ENCODE measurements at places on chromosomes 2 and 18.

- no peak for DNase-seq
Measured at GRCh38 chr2:37917281-37918228, 7.5 kb upstream of the RMDN2 start.

GRCh38 chr2:217063238-217063755 lies 203.4 kb upstream of the TNP1 start:
- no peak for DNase-seq

DNA sequence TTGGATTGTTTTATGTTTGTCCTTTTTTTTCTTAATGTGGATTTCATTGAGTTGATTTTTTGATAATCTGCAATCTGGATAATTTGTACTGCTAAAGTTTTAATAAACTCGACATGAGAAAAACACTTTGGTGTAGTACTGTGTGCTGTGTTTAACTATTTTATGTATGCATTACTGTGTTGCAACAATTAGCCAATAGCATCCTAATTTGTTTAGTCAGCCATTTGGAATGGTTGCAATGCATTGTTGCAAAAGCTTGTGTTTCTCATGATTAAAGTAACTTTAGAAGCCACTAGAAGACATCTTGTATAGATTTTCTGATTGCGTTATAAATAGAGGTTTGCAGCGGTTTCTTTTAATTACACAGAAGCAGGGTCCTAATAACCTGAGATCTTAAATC lies 53.5 kb downstream of the PPIG start:
- DNase-seq = no peak

DNA sequence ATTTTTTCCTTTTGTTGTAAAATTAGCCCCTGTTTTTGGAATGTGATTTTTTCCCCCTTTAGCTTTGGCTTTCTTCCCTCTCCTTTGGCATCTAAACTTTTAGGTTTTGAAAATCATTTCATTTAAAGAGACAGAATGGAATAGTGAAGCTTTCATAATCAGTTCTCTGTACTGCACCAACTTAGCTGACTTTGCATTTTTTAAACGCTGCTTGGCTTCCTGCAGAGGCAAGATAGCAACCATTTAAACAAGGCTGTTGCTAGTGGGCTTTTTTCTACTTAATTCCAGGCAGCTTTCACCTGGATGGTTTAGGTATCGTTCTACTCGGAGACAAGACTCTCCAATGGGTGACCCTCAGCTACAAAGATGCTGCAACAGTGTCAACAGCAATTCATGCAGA lies 267.9 kb upstream of the PKDCC start:
- no peak for DNase-seq

DNA sequence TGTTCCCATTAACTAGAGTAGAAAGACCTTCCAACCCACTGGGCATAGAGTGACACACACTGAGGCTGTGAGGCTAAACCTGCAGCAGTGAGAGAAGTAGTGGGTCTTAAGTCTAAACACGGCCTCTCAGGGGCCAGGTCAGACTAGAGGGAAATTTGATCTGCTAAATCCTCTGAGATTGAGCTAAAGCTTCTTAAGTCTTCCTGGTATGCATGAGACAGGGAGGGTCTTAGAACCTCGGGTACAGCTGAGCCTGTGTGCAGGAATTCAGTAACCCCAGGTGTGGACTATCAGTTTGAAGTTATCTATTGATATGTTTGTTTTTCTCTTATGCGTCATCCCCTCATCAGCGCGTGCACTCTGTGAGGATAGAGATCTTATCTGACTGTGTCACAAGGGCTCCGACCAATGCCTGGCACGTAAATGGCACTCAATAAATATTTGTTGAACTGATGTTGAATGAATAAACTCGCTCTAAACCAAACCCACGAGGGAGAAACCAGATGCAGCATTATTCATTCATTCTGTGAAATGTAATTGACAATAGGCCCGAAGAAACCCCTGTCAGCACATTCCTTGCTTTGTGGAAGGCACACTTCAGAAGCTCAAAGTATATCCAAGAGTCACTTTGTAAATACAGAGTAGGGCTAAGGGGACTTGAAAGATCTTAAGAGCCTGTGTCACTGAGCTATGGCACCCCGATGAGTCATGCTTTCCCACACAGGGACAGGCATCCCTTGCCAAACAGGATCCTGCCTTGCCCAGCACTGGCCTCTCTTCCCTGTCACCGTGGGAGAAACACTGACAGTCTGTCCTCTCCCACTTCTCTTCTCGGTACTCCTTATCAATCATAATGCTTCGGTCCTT lies 21.7 kb upstream of the RAB10 start:
- DNase-seq = no peak
